ENCODE measurements at places on chromosomes 1 and 21.

DNA sequence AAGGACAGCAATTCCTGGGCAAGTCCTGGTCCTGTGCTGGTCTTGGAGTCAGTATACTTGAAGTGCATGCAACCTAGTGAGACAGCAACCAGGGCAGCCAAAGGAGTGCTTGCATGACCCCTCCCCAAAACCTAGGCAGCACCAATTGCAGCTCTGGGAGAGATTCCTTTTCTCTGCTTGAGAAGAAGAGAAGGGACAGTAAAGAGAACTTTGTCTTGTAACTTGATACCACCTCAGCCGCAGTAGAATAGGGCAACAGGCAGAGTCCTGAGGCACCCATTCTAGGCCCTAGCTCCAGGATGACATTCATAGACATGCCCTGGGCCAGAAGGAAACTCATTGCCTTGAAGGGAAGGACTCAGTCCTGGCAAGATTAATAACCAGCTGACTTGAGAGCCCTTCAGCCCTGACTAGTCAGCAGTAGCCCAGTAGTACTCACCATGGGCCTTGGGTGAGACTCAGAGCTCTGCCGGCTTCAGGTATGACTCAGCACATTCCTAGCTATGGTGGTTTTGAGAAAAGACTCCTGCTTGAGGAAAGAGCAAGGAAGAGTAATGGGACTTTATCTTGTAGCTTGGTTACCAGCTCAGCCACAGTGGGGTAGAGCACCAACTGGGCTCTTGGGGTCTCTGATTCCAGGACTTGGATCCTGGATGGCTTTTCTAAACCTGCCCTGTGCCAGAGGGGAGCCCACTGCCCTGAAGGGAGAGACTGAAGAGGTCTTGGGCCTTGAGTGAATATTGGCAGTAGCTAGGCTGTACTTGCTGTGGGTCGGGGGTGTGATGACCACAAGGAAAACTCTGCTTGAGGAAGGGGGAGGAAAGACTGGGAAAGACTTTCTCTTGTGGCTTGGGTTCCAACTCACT is 51.7 kb upstream of the ACADM start:
- DNase-seq: no peak

- DNase-seq: no peak
Observed at GRCh38 chr1:33097762-33098161, 16.8 kb downstream of the AZIN2 start.

DNA sequence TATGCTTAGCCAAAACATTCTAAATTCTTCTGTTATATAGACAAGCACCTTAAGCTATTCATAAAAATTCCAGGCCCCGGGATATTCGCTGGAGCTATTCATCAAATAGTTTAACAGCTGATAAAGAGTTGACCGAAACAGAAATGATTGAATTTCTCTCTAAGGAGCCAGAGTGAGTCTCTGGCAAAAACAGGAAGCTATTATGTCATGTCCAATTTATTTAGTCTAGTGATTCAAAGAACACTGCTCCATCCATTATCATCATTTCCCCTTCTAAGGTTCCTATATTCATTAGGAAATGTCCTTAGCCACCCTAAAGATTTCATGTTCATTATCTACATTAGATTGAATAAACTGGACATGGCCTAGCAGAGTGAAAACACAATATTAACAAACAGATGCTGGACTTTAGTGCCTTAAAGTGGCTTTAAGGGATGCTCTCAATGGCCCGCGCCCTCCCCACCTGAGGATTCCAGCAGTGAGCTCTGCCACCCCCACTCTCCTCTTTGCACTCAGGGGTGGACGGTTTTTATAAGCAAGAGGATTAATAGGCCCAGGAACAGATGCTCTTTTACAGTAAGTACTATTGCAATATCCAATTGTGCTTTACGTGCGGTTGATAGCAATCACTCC is 122.1 kb upstream of the RGS1 start:
- no peak for DNase-seq

DNA sequence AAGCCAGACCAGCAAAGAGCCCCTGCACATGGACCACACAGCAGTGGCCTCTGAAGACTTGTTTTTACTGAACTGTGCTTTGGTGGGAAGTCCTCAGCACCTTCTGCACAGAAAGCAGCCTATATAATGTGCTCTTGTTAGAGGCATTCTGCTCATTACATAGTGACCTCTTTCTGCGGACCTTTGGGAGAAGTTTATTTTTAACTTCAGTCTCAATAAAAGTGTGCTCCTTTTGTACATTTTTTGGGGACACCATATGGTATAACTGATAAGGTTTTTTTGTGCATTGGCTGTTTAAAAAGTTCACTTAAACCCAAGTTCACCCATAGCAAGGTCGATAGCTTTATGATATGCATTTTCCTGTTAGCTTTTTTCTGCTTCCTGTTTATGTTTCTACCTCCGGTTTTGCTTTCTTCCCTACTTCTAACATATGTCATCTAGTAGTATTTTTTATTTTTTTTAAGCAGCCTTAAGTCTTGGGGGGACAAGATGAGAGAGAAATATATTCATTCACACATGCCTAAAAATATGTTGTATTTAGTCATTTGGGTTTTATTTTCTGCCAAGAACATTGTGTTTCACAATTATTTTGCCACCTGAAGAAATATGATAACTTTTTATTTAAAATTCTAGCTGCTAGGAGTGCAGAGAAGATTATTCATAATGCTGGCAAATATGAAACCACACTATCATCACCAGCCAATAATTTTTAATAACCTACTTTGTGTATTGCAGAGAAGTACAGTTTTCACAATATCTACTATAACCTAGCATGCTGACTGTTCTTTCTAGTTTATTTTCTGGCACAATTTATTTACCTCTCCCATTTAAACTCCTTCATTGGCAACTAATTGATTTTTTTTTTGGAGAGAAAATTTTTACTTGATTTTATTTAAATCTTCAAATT is 22.9 kb upstream of the SLC19A2 start:
- no peak for DNase-seq

- no peak for DNase-seq
Observed at GRCh38 chr1:17594026-17594425, 54.5 kb downstream of the ARHGEF10L start.

DNA sequence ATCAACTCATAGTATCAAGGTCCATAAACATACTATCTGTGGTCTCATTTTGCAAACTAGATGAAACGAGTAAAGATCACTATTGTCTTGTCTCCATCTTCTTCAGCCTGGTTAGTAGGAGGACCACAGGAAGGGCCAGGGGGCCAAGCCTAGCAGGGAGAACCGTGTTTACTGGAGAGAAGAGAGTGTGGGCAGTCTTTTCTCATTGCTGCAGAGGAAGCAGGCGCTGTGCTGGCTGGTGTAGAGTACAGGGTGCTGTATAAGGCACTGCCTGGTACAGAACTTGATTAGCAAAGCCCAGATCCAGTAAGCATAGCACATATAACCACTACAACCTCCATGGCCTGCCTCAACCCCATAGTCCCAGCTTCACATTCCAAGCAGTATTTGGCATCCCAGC is 10.0 kb upstream of the B4GALT3 start:
- DNase-seq: no peak

DNA sequence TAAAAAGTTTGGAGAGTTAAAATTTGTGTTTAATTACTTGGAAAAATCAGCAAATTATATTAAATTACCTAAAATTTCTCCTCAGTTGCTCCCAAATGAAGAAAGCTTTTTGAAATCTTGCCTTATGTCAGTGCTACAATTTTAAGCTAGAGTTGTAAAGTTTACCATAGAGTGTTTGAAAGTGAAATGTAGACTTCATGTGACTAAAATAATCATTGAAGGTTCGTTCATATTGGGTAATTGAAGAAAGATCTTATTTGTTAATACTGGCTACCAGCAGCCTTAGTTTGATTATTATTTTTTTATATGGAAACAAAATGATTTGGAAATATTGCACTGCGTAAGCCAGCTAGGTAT is 4.4 kb downstream of the DYRK1A start:
- DNase-seq: no peak
